ENCODE measurements at places on chromosomes 7 and 10.

GRCh38 chr10:105247831-105248499 lies 606.9 kb downstream of the SORCS3 start:
- no peak for DNase-seq

DNA sequence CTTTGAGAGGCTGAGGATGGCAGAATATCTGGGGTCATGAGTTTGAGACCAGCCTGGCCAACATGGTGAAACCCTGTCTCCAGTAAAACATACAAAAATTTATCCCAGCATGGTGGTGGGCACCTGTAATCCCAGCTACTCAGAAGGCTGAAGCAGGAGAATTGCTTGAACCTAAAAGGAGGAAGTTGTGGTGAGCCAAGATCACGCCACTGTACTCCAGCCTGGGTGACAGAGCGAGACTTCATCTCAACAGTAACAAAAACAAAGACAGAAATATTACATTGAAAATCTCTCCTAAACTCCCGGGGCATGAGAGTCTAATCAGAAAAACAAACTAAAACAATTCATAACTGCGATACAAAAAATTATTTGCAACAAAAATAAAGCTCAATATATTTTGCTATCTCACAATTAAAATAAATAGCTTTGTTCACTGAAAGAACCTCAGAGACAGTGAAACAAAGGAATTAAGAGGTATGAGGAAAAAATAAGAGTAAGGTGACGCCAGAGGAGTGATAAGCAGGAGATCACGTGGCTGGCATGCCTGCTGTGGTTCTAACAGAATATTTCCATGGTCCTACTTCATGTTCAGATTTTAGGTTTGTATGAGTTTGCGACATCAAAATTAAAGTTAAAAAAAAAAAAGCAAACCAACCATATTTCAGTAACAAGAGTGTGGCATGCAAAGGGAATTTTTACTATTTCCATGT lies 527.7 kb upstream of the POM121L12 start:
- DNase-seq, result no peak

- no peak for DNase-seq
Observed at GRCh38 chr7:147833557-147833956, 757.0 kb upstream of the C7orf33 start.

DNA sequence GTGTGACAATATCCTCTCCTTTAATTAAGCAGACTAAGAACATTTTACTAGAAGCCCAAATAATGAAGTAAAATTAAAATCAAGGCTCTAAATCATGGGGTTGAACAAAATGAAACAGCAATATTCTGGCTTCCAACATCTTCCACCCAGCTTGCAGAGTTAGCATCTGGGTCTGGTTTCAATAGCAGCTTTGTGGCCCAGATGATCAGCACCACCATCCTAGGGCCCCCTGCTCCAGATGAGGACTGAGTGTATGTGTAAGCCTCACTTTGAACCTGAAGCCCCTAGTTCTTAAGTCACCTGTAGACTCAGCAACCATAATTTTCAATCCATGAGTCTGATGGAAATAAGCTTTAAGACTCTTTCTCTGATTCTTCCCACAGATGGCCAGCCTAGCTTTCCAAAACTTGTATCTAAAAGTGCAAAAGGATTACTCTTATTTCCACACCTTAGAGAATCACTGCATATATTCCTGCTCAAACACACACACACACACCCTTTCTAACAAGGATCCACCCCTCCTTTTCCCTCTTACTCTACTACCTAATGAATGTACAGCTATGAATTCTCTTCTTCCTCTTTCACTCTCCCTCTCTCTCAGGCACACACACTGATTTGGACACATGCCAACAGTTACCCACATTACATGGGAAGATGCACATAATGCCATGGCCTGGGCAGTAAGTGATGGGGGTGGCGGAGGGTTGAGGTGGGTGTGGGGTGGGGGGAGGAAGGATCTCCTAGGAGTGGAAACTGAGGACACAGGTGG lies 3.5 kb downstream of the DENND11 start:
- no peak for DNase-seq

GRCh38 chr7:29567174-29567573 lies 3.5 kb downstream of the PRR15 start:
- no peak for DNase-seq

- peak; percentile 77 for DNase-seq
Observed at GRCh38 chr10:43878386-43878785, 229.7 kb upstream of the ZNF32 start.

GRCh38 chr7:44261240-44261639 lies 60.5 kb downstream of the YKT6 start:
- no peak for DNase-seq

DNA sequence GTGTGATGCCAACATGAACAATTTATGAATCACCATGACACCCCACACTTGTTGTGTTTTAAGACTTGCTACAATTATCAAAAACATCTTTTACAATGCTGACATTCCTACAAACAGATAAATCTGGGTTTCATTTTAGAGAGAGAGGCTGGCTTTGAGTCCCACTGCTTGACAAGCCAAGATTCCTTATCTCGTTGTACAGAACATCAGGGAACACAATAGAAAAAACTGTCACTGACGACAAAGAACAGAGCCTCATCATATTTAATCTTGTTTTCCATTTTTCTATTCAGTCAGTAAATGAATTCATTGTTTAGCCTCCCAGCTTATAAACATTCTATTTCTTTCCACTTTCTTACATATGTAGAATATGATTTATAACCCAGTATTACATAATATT lies 461.6 kb upstream of the VSTM2A start:
- no peak for DNase-seq

DNA sequence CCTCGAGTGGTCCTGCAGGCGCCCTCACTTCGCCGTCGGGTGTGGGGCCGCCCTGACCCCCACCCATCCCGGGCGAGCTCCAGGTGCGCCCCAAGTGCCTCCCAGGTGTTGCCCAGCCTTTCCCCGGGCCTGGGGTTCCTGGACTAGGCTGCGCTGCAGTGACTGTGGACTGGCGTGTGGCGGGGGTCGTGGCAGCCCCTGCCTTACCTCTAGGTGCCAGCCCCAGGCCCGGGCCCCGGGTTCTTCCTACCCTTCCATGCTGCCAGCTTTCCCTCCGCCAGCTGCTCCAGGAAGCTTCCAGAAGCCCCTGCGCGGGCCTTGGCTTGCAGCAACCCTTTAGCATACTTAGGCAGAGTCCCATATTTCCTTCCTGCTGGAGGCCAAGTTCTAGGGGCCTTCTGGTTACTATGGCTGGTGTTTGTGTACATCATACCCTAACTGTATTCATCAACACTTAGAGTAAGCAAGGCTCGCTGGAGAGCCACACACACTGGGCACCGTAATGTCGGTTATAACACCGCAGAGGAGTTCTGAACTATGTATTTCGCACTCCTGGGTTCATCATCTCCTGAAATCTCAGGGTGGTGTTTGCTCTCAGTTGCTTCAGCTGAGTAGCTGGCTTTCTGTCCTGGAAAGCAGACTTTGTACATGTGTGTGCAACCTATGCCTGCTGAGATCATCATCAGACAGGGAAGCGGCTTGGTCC lies 471 bp downstream of the MGMT start:
- DNase-seq, result peak; percentile 5

DNA sequence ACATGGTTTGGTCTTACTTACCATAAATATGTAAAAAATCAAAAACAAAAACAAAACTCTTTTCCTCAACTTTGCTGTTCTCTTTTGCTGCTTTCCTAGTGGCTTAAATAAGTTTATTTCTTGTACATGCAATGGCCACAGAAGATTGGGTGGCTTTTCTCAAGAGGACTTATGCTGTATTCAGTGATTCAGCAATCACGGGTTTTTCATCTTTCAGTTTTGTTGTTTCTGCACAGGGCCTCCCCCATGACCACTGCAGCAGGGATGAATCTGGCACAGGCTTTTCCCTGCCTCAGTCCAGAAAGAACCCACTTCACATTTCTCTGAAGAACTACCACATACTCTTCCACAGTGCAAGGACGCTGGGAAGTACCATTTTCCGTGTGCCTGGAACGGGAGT lies 355.0 kb downstream of the RNLS start:
- no peak for DNase-seq

- DNase-seq, result peak; percentile 35
Observed at GRCh38 chr10:63374991-63375390, 90.8 kb downstream of the JMJD1C start.

DNA sequence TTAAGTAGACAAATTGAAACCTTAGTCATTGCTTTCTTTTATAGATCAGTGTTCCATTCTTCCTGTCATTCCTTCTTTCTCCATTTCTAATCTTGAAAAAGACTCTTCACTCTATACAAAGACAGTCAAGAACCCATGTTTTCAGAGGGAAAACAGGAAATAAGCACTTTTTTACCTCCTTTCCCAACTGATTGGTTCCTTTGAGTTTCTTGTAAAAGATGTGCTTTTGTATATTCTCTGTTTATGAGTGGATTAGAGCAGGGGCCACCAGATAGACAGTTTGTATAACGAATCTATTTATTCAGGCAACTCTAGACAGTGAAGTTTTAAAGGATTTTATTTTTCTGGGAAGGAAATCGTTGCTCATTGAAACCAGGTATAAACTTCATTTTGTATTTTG lies 49.8 kb downstream of the SHOC2 start:
- DNase-seq, result no peak

GRCh38 chr10:71367271-71367670 lies 29.4 kb upstream of the CDH23 start:
- DNase-seq, result peak; percentile 9

DNA sequence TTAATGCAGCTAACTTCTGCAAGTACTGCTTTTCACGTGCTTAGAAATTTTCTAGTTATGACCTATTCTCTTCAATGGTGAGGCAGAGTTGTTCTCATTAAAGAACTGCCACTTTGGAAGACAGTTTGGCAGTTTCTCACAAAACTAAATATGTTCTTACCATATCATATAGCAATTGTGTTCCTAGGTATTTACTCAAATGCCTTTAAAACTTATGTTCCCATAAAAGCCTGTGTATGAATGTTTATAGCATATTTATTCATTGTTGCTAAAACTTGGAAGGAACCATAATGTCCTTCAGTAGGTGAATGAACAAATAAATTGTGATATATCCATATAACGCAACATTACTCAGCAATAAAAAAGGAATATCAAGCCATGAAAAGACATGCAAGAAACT lies 555.1 kb upstream of the POT1 start:
- no peak for DNase-seq

GRCh38 chr7:129388333-129389098 lies 45.7 kb upstream of the STRIP2 start:
- DNase-seq, result no peak

DNA sequence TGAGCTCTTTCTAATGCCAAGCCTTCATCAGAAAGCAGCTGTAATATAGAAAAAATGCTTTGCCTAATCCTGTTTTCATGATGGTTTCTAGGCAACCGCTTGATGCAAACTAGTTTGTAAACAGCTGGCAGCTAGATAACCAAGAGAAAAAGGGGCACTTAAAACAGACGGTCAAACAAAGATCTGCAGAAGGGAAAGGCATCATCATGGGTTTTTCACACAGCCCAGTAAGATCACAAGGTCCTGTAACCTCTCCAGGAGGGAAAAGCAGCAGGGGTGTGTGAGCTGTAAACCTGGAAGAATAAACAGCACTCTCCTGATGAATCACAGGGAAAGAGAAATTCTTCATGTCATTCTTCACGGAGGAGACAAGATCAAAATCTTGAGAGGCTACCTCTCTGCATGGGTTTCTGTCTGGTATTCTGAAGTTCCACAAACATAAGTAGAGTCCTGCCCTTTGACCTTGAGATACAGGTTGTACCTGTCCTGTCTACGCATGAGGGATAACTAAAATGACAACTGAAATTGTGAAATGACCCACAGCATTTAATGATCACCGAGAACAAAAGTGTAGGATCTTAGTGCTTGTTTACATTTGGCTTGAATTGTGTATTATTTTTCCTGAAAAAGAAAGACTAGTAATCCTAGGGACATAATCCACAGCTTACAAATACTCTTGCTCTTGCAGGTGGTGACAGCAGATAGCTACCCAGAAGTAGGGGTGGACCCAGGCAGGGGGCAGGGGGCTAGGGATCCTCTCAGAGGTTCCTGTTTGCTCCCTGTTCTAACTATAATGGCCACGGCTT lies 48.0 kb downstream of the CREB3L2 start:
- peak; percentile 77 for DNase-seq

- DNase-seq, result peak; percentile 48
Observed at GRCh38 chr7:82859106-82859850, 303.4 kb downstream of the PCLO start.

- DNase-seq, result no peak
Observed at GRCh38 chr10:129046962-129047361, 420.1 kb upstream of the MGMT start.

GRCh38 chr10:65501259-65501658 lies 1424.6 kb upstream of the LRRTM3 start:
- DNase-seq, result no peak

- DNase-seq, result no peak
Observed at GRCh38 chr7:98241674-98242241, 10.3 kb downstream of the TECPR1 start.

DNA sequence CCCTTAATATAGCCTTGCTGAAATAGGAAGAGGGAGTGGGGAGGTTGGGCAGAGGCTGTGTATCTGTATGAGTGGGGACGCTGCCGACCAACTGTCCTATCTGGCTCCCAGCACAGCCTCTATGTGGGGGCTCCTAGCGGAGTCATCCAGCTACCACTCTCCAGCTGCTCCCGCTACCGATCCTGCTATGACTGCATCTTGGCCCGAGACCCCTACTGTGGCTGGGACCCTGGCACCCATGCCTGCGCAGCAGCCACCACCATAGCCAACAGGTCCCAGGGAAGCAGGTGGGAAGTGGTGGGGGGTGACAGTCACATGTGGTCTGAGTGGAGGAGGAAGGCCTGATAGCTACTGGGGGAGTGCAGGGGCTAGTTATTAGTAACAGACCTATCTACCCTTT lies 6.6 kb downstream of the MRPL43 start:
- DNase-seq, result no peak

DNA sequence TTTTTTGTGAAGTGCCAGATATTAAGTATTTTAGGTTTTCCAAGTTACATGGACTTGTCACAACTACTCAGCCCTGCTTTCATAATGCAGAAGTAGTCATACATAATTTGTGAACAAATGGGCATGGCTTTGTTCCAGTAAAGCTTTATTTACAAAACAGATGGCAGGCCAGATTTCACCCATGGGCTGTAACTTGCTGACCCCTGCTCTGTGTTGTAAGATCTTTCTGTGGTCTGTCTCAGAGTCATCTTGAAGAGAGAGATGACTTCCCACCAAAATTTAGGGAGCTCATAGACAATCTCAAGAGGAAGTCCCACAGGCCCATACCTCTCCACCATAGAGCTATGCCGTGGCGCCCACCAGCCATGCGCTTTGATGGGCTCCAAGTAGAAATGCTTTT lies 616.1 kb downstream of the LRMDA start:
- no peak for DNase-seq

DNA sequence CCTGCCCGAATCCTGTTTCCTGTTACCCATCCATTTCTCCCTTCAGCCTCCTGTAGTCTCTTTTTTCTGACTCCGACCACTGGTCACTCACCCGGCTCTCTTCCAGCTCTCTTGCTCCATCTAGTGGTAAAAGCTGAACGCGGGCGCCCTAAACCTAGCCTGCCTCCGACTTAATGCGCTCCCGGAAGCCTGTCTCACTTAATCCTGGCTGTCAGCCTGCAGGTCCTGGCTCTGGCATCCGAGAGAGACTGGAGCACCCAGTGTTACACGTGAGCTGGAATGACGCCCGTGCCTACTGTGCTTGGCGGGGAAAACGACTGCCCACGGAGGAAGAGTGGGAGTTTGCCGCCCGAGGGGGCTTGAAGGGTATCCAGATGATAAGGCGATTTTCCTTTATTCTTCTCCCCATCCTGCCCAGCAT lies 10.3 kb downstream of the SUMF2 start:
- peak; percentile 84 for DNase-seq

GRCh38 chr10:3095373-3096139 lies 28.2 kb downstream of the PFKP start:
- peak; percentile 99 for DNase-seq
